Progenitor cell of endocrine pancreas (in vitro differentiated cells): ENCODE measurements at places on chromosomes 1 and 21.
A peak's percentile ranks its signal among the peaks of the same experiment; 100 is the strongest.

DNA sequence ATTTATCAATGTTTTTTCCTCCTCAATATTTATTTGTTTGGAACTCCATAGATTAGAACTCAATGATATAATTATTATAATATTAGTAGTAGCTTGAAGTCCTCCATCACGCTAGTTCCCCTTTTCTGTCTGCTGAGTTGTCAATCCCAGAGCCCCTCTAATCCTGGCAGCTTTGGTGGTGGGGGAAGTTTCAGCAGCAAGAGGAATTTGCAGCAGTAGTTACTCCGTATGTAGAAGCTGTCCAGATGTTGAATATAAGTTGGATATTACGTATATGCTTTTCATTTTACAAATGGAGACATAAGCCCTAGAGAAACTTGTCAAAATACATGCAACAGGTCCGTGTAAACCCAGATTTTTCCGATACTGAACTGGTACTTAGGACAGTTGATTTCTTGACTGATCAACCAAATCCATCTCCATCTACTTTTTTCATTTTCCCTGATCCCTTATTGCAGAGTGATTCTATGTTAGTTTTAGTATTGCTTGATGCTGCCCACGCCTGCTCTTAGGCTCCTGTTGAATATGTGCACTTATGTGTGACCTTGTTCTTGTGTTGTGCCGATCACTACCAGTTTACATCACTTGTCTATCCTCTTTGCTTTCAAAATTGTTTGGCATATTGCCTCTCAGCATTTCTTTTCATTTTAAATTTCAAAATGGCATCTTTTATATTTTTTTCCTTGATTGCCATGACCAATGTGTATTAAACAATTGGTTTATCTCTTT is 28.1 kb downstream of the SMAP2 start:
- DNase-seq = no peak

GRCh38 chr1:53837646-53837923 is 511 bp downstream of the NDC1 start:
- no peak for DNase-seq

DNA sequence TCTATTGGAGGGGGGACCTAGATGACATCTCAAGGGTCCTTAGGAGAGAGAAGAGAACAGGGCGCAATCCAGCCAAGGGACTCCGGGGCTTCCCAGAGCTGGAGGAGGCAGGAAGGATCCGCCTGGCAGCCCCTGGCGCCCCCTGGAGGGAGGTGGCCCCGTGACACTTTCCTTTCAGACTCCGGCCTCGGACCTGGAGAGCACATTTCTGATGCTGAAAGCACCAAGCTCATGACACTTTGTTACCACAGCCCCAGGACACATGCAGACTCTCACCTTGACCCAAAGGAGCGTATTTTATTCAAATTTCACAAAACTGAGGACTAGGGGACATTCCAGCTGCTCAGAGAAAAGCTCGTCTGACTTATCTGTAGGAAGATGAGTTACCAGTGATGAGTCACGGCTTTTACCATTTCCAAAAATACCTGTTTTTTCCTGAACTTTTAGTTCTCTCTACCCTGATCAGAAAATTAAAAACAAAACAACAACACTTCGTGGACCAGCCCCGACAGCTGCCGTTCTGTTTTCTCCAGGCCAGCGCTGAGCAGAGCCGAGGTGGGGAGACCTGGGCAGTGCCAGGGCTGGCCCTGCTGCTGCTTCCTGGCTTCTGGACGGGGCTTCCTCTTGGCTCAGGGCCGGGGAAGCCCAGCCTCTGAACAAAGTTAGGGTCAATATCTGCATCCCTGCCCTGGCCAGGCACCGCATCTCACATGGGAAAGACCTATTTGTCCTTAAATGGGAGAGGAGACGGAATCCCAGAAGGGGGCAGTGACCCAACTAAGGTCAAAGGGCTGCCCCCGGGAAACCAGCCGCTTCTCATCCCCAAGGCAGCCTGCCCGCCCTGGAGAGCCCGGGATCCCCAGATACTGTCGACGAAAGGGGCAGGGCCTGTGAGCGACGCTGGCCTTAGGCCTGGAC is 21.6 kb upstream of the POFUT2 start:
- no peak for DNase-seq

DNA sequence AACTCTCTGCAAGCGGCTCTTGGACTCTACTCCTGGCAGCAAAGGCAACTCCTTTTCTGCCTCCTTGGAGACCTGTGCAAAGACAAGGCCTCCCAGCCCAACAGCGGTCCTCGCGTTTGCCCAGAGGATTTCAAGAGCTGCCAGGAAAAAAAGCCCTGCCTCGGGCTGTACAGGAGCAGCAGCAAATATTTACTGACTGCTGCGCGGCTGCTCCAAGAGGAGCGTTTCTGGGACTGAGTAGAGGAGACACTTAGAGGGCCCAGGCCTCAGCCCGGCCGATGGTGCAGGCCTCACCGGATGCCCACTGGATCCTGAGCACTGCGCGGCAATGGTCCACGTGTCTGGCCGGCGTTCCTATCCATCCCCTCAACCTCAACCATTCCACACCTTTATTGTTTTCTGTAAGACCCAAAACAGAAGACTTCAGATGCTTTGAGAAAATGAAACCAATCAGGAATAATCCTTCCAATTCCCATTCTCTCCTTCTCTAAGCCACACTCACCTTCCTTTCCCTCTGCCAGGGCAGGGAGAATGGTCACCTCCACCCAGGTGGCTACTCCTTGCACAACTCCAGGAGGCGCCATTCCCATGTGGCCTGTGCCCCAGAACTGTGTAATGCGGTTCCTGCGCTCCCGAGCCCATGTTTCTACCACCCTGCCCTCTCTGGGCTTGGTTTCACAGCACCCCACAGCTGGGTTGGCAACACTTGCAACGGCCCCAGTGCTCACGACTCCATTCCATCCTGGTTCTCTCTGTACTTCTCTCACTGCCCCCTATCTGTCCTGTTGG is 215.8 kb downstream of the TRABD2B start:
- no peak for DNase-seq

- no peak for DNase-seq
Observed at GRCh38 chr1:107480548-107481415, 339.9 kb downstream of the NTNG1 start.

GRCh38 chr1:155514582-155515187 is 47.9 kb downstream of the ASH1L start:
- no peak for DNase-seq

DNA sequence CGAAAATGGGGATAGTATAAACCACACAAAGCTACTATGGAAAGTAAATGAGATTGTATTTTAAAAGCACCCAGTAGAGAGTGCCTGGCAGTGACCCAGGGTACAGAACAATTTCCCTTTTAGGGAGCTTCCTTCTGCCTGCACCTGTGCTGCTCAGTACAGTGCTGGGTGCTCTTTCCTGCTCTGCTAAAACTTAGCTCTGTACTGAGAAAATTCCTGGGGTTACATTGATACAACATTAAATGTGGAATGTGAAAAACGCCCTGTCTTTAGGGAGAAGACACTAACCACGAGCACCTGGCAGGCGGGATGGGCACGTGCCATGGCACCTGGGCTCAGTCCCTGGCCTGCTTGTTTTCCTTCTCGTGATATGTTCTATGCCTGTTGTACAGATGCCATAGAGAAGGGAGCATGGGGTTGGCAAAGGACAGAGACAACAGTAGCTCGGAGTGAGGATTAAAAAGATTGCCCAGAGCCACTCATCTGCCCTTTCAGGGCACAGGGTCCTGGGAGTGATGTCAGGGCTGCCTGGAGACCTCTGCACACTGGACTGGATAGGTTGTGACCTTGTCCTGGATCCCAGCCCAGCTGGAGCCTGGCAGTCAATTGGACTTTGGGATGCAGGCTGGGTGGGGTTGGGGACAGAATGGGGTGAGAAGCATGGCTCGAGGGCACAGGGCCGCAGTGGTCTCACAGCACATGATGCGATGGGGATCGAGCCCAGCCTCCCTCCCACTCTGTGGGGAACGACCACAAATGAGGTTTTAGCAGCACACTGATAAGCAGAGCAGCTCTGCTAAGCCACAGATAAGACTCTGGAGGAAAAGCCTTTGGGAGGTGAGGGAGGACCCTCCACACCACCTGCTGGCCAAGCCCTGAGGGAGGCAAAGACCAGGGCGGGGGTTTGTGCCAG is 4.2 kb downstream of the SPATA46 start:
- no peak for DNase-seq

DNA sequence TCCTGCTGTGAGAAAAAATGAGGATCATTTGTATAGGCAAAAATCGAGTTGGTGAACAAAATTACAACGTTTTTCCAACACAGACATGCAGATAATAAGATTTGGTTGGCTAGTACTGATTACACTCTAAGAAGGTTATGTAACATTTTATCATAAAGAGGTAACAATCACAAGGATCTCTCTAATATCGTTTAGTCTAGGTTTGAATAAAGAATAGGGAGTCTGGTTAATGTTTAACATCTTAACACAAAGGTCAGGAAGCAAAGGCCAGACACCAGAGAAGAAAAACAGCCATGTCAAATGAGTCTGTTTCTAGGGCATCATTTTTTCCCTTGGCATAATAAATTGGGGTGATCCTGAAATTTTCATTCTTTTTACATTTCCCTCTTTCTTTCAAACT is 207.4 kb upstream of the CHRM3 start:
- DNase-seq = no peak

- no peak for DNase-seq
Observed at GRCh38 chr1:94349853-94350252, 68.3 kb upstream of the ABCD3 start.

GRCh38 chr1:204465546-204466415 is 28.8 kb downstream of the PIK3C2B start:
- no peak for DNase-seq

DNA sequence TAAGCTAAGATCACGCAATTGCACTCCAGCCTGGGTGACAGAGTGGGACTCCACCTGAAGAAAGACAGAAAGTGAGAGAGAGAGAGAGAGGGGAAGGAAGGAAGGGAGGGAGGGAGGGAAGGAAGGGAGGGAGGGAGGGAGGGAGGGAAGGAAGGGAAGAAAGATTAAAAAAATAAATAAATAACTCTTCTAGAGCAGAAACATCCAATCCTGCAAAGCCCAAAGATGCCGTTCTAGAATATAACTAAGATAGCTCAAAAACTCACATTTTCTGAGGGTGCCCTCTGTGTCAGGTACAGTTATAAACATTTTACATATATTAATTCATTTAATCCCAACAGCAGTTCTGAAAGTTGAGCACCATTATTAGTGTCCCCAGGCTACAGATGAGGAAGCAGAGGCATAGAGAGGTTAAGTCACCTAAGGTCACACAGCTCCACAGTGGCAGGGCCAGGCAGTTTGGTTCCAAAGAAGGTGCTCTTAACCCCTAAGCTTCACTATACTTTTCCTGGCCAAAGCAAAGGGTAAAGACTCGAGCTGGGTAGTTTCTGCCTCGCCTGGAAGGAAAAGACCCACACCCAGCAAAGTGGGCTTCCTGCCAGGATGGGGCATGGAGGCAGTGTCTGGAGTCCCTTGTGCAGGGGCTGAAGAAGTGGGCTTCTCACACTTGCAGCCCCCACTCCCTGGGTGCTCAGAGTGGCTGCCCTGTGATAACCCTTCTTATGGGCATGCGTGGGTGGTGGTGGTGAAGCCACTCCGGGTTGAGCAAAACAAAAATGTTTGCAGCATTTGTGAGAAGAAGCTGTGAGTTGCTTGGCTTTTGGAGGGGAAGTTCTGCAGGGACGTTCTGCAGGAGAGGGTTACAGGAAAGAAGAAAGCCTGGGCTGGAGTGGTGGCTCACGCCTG is 7.9 kb upstream of the PIK3CD start:
- DNase-seq = no peak

DNA sequence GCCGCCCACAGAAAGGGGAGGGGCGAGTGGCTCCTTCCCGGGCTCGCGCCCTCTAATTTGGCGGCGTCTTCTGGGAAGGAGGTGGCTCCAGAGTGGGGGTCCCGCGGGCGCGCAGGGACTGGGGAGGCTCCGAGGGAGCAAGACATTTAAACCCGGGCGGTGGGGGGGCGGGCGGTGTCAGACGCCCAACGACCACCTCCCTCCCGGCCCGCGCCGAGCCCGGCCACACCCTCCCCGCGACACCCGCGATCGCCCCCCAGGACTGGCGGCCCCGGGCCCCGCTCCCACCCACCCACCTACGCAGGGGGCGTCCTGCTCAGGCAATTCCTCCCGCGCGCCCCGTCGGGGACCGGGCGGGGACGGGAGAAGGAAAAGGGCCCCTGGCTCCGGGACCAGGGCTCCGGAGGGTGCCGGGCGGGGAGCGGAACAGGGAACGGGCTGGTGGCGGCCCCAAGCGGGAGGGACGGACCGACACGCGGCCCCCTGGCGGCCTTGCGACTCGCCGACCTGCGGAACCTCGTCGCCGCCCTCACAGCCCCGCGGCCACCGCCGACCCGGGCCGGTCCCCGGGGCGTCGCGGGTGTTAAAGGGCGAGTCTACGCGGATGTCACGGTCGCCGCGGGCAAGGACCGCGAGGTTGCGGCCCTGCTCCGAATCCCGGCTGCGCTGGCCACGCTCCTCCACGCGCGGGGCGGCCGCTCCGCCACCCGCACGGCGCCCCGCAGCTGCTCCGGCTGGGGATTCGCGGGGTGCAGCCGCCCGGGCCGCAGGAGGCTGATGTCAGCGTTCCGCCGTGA is 94.0 kb upstream of the FMN2 start:
- peak; percentile 47 for DNase-seq

DNA sequence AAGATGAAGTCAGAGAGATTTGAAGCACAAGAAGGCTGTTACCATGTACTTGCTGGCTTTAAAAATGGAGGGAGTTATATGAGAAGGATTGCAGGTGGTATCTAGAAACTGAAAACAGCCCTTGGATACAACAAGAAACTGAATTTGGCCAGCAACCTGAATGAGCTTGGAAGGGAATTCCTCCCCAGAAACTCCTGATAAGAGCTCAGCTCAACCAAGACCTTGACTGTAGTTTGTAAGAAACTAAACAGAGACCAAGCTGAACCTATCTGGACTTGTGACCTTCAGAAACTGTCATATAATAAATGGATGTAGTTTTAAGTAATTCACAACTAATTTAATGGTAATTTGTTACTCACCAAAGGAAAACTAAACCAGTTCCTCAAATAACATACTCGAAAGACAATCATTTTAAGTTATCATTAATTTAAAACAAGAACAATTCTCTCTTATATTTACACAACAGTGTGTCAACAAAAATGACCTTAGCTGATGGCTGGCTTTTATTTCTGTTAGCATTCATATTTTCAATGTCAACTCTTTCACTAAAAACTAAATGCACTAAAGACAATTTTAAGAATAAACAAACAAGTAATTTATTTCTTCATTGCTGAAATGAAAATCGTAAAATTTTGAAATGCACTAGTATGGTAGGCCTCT is 1218.4 kb upstream of the TMPRSS15 start:
- no peak for DNase-seq

DNA sequence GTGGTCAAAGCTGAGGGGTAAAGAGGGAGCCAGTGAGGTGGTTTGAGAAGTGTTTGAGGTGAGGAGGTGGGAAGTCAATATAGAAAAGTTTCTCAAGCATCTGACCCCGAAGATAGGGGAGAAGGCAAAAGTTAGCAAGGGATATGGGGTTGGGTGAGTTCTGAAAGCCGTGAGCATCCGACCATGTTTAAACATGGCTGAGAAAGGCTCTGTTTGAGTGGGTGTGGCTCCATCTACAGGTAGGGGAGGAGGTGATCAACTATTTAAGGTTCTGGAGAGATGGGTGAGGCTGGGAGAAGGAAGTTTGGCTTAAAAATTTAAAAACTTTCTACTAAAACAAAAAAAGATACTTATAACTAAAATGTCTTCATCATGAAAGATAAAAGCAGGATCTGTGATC is 273.8 kb downstream of the KCNJ6 start:
- DNase-seq = no peak

GRCh38 chr1:215992620-215993019 is 425.5 kb downstream of the KCTD3 start:
- DNase-seq = no peak
